ENCODE measurements at places on chromosomes 1 and 21. TPM values are rescaled to one million over a fixed set of nuclear protein-coding genes. Genes with fewer than 3 reads are reported as not detected.

- H3K4me1 ChIP-seq, result peaks cover 54% of the 10 kb centered on the region
- H3K4me3 ChIP-seq, result peak overlapping the region; percentile 6
- peak overlapping the region; percentile 96 for H3K27ac ChIP-seq
- no peaks in the 10 kb centered on the region for H3K36me3 ChIP-seq
- DNase-seq, result no peak
These were observed 39.0 kb downstream of the LRP8 start for GRCh38 chr1:53288790-53289429.

DNA sequence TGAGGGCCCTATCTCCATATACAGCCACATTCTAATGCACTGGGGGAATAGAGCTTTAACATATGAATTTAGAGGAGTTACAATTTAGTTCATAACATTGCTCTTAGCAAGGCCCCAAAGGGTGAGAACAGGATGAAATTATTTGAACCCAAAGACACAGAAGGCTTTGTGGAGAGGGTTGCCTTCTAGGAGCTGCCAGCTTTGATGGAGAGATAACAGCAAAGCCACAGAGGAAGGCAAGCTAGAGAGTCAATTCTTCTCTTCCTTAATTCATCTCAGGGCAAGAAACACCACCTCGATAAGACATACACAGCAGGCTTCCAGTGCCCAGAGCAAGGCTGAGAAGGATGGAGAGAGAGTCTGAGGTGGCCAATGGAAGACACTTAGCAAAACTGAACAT, 94.8 kb upstream of the TMPRSS15 start:
- H3K4me1 ChIP-seq, result no peaks in the 10 kb centered on the region
- H3K36me3 ChIP-seq, result no peaks in the 10 kb centered on the region
- no peak for DNase-seq
- no peak overlapping the region for H3K27ac ChIP-seq
- H3K4me3 ChIP-seq, result no peak overlapping the region

DNA sequence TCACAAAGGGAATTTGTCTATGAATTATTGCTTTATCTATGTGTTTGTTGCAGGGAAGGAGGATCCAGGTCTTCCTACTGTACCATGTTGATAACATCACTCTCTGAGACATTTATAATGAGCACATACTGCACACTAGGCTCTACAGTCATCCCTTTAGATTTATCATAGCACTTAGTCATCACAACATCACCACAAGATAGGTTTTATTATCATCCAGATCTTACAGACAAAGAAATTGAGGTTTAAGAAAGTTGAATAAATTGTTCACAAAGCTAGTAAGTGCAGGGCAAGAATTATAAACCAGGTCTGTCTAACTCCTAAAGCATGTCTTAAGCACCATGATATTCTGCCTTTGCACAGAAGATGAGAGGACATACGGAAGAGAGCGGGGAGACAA, 121.1 kb upstream of the ST6GALNAC5 start:
- H3K27me3 ChIP-seq, result no peaks in the 10 kb centered on the region
- no peak for DNase-seq
- no peak overlapping the region for H3K4me3 ChIP-seq
- no peaks in the 10 kb centered on the region for H3K4me1 ChIP-seq

- no peak for DNase-seq
- no peaks in the 10 kb centered on the region for H3K36me3 ChIP-seq
- no peak overlapping the region for H3K27ac ChIP-seq
- no peaks in the 10 kb centered on the region for H3K4me1 ChIP-seq
These were observed 409.5 kb downstream of the NTNG1 start for GRCh38 chr1:107550358-107550757.

KRTAP11-1 gene
- not detected for total RNA-seq

GRCh38 chr1:45381243-45381642, 41.0 kb upstream of the MUTYH start:
- no peak for DNase-seq
- no peak overlapping the region for H3K27ac ChIP-seq
- no peaks in the 10 kb centered on the region for H3K36me3 ChIP-seq
- H3K27me3 ChIP-seq, result no peaks in the 10 kb centered on the region
- H3K4me3 ChIP-seq, result no peak overlapping the region

DNA sequence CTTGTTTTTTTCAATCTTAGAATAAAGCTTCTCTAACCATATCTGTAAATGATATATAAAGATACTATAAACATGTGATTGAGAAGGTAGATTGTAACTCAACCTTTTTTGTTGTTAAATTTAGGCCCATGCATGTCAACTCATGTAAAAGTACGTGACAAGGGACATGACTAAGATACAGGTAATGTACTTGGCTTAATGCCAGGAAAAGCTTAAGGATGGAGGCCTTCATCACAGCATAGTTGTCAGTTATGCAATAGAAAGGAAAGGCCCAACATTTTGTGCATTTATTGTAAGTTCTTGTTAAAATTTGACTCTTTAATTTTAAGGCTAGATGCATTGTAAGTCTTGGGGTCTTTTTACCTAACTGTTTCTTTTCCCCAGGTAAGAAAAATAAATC, 305.1 kb downstream of the LTN1 start:
- no peaks in the 10 kb centered on the region for H3K4me1 ChIP-seq
- DNase-seq, result no peak
- no peaks in the 10 kb centered on the region for H3K36me3 ChIP-seq
- no peak overlapping the region for H3K27ac ChIP-seq
- no peak overlapping the region for H3K4me3 ChIP-seq

DNA sequence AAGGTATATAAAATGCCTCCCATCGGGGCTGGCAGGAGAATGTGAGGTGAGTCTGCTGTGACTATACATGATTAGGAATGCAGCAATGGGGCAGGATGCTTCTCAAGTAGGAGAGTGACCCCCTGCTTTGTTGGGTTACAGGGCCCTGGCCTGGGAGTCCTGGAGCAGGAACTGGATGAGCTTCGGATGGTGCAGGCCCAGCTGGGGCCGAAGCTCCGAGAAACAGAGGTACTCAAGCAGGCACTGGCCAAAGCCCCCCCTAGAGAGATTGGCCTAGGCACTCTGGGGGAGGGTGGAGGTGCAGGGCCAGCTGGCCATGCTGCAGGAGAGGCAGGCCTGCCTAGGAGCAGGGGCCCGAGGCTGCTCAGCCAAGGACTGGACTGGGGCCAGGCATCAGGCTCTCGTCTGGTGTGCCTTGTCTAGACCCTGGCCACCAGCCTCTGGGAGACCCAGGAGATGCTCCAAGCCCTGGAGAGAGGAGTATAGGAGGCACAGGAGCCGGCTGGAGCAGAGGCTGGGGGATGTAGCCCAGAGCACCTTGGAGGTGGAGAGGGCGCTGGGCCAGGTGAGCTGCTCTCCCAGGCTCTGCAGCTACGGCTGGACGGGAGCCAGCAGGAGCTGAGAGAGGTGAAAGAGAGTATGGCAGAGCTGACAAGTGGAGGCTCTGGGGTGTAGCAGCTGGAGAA, 32.8 kb upstream of the PKP1 start:
- H3K36me3 ChIP-seq, result no peaks in the 10 kb centered on the region
- H3K27ac ChIP-seq, result no peak overlapping the region
- no peaks in the 10 kb centered on the region for H3K4me1 ChIP-seq
- H3K27me3 ChIP-seq, result no peaks in the 10 kb centered on the region

DNA sequence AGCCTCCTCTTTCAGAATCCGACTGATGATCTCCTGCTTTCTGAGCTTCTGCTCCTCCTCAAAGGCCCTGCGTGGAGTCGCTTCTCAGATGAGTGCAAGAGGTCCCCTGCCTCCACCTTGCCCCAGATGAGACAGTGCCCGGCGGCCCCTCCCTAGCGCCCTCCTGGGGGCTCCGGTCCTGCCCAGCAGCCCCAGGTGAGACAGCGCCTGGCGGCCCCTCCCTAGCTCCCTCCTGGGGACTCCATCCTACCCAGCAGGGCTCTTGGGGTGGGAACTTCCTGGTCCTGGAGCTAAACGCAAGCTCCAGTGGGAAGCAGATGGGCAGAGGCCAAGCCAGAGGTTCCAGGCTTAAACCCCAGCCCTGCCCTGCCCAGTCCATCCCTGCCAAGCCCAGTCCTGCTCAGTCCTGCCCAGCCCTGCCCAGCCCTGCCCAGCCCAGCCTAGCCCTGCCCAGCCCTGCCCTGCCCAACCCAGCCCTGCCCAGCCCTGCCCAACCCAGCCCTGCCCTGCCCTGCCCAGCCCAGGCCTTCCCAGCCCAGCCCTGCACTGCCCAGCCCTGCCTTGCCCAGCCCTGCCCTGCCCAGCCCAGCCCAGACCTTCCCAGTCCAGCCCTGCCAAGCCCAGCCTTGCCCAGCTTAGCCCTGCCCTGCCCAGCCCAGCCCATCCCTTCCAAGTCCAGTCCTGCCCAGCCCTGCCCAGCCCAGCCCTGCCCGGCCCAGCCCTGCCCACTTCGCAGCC, 34.6 kb downstream of the CFAP74 start:
- no peaks in the 10 kb centered on the region for H3K27me3 ChIP-seq
- peaks cover 6% of the 10 kb centered on the region for H3K4me1 ChIP-seq
- DNase-seq, result no peak
- no peak overlapping the region for H3K4me3 ChIP-seq

DNA sequence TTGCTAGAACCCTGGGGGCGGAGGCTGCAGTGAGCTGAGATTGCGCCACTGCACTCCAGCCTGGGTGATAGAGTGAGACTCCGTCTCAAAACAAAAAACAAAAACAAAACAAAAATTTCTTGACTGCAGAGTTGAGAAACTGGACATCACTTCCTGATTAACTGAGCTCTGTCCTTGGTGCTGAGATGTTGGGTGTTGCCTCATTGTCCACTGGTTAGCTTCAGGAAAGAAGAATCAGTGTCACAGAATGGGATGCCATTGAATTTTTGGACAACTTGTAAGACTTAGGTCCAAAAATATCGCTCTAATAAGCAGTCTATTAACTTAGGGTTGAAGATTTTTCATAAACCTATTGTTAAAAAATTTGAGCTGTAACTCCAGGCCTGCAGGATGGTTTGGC, 23.8 kb upstream of the KCNA10 start:
- no peak overlapping the region for H3K4me3 ChIP-seq
- DNase-seq, result peak; percentile 77
- H3K27ac ChIP-seq, result no peak overlapping the region
- H3K36me3 ChIP-seq, result no peaks in the 10 kb centered on the region
- peaks cover 10% of the 10 kb centered on the region for H3K27me3 ChIP-seq
- H3K4me1 ChIP-seq, result peaks cover 3% of the 10 kb centered on the region

- H3K4me3 ChIP-seq, result no peak overlapping the region
- H3K4me1 ChIP-seq, result peaks cover 20% of the 10 kb centered on the region
- no peak overlapping the region for H3K27ac ChIP-seq
- no peaks in the 10 kb centered on the region for H3K36me3 ChIP-seq
- H3K27me3 ChIP-seq, result no peaks in the 10 kb centered on the region
- peak; percentile 66 for DNase-seq
These were observed 43.9 kb downstream of the NAV1 start for GRCh38 chr1:201582705-201583442.

Measured in neural progenitor cell (in vitro differentiated cells).